ENCODE measurements at places on chromosomes 2 and 18.

DNA sequence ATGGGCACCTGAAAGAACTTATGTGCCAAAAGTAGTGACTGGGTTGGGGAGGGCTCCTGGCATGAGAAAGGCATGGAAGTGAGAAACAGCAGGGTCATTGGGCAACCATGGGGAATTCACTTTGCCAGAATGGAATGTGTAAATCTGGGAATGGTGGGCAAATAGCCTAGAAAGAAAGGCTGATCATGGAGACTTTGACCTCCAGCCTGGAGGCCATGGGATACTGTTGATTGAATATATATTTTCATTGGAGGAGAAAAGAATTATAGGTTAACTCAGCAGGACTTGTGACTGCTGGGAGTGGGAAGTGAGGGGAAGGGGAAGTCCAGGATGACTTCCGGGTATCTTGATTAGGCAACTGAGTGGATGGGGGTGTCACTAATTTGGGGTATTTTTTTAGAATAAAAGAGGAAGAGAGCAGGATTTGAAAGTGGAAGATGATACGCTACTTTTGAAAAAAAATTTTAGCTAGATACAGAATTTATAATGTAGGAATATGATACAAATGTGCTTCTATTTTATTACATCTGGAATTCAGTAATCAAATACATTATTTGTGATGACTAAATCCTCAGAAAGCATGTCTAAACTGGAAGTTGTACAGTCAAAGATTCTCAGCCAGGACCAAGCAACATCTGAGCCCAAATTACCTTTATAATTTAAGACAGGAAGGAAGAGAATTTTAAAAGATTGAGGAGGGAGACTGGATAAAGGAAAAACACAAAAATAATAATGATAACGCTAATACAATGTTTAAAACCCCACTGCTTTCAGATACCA is 116.2 kb downstream of the GATA6 start:
- DNase-seq = no peak

GRCh38 chr2:170973492-170974303 is 44.6 kb downstream of the GORASP2 start:
- no peak for DNase-seq

DNA sequence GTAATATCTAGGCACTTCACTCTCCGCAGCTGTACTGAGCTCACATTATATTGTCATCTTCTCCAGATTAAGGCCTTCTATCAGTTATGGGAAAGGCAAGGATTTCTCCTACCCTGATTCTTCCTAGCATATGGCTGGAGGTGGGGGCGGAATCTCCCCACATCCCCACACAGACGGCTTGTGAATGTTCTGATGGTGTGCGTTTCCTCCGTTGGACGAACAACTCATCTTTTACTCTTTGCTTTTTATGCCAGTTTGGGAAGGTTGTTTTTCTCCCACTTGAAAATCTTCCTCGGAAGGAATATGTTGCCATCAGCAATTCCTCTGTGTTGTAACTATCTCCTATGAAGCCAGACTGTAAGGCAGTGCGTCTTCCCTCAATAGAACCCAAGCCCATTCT is 24.3 kb downstream of the KLHL29 start:
- DNase-seq = no peak

- no peak for DNase-seq
Observed at GRCh38 chr2:33644215-33644614, 45.1 kb upstream of the FAM98A start.

DNA sequence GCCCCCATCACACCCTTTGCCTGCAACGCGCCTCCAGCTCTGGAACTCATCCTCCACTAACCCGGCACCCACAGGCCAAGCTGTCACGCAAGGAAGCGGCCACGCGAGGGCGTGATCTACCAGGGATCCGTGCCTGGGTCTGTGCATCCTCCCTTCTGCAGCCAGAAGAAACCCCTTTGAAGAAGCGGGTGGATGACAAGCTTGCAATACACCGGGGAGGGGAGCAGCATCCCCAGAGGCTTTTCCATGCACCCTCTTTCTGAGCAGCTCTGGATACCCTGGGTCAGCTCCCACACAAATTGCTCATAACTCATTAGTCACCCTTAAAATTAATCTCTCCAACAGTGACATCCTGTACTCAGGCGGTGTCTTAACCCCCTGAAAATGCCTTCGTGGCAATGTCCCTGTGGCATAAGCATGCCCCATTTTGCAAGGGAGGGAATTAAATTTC is 47.6 kb downstream of the PDCL3 start:
- DNase-seq = no peak

DNA sequence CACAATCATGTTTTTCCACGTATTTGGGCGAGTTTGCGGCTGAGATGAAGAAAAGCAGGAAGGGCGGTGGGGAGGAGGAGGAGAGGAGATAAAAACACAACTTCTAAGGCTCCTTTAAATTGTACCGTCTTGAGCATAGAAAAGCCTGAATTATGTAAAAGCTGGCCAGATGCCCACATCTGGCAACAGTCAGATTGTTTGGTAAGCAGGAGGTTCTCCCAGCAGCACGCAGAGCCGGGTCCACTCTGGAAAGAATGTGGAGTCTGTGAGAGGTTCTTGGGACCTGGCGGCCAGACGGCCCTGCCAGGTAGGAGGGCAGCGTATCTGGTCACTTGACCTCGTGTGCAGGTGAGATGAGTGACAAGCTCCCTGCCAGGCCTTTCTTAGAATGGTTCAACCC is 215.3 kb upstream of the APCDD1 start:
- DNase-seq = no peak

DNA sequence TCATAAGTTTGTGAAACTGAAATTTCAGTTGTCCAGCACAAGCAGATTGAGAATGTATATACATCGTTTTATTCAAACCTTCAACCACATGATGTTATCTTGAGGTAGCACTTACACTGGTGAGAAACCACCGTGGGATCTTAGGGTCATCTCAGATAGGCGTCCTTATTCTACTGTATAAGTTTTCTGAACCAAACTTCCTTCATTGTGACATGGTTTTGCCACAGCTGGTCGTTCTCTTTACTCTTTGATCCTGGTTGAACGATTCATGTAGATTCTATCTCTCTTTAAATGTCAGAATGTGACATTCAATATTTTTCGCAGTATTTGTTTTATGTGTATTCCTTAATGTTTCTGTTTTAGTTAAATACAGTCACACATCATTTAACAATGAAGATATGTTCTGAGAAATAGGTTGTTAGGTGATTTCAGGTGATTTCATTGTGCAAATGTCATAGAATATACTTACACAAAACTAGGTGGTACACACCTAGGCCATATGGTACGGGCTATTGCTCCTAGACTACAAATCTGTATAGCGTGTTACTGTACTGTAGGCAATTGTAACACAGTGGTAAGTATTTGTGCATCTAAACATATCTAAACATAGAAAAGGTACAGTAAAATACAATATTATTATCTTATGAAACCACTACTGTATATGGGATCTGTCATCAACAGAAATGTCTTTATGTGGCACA is 17.9 kb upstream of the ARHGAP25 start:
- DNase-seq = no peak

DNA sequence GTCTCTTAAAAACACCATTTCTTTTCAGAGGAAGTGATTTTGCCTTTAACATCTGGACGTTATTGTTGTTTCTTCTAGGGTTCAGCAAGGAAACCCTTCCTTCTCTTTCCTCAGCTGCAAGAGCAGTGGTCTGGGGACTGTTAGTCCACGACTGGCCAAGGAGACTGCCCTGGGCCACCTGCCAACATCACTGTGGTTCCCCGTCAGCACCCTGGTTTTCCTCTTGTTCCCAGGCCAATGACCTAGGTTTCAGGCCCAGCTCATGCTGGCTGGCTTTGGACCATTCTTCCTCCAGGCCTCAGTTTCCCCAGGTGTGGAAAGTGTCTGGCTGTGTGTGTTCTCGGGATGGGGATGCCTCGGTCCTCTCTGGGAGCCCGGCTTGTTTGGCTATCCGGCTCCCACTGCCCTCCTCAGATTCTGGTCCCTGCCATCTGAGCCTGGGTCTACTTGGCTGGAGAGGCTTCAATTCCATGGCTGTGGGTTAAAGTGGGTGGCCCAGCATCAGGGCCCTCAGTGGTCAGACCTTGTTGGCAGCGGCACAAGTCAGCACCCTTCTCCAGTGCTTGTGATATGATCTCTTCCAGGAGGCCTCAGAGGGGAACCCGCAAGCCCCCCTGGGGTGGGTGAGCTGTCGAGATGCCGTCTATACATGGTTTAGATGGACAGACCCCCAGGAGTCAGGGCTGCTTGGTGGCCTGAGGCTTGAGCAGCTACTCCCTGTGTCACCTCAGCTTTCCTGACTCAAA is 234.3 kb upstream of the HS6ST1 start:
- DNase-seq = no peak

DNA sequence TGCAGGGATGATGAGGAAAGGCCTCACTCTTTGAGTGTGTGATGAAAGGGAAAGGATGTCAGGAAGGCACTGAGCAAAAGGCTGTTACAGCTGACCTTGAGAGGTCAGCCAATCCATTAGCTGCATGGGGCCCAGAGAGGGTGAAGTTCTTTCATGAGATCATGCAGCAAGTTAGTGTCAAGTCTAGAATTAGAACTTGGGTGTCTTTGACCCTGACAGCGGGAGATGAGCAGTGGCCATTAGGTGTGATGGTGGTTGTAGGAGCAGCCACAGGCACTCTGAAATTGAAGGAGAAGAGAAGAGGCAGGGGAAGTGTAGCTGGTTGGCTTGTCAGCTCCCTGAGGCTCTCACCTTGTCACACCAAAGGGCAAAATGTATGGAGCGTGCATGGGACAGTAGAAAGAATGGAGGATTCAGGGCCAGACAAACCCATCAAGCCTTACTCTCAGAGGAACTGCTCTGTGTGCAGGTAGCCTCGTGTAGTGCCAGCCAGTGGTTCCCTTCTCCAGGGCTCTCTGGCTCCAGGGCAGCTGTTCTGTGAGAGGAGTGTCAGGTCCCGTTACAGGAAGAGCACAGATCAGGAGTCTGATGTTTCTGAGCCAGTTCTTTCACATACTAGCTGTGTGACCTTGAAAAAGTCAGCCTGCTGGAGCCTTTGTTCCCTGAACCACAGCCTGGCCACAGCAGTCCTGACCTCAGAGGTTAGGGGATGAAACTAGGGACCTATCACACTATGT is 35.9 kb downstream of the MAP4K4 start:
- no peak for DNase-seq

DNA sequence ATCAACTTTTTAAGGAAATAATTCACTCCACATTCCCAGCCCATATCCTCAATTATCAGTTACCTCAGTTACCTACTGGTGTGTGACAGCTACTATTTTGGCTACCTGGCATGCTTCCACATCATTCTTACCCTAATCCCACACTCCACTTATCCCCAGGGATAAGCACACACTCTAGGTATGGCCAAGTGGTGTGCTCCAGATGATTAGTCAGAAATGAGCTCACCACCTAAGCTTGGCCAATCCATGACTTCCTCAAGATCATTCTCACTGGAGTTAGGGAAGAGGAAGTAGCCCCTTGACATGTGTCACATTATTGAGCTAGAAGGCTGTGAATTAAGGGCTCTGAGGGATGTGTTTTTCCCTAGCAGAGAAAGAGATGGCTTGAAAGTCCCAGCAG is 20.9 kb upstream of the SMAD4 start:
- no peak for DNase-seq

DNA sequence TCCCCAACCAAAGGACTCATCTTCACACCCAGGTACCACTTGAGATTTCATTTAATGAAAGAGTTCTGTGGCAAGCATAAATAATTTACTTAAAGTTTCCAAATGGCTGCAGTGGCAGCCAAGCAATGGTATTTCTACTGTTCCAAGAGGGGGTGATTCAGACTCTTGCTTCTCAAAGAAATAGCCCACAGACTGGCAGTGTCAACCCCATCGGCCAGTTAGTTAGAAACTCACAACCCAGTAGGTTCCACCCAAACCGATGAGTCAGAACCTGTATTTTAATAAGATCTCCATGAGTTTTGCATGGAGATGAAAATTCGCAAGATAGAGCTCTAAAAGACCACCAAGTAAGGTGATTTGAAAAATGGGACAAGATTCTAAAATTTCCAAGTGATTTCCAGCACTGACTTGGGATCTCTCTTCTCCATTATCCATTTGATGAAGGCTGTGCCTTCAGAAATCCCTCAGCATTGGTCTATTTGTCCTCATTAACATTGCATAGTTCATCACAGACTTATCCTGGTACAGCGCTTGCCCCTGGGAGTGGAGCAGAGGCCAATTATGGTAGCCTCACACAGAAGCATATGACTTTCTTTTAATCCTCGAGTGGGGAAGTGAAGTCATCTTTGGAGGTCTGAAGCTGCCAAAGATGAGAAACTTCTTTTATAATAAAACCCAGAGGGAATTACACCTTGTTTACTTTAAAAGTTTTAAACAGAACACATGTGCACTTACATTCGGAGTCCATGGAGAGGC is 361.4 kb upstream of the ID2 start:
- no peak for DNase-seq

DNA sequence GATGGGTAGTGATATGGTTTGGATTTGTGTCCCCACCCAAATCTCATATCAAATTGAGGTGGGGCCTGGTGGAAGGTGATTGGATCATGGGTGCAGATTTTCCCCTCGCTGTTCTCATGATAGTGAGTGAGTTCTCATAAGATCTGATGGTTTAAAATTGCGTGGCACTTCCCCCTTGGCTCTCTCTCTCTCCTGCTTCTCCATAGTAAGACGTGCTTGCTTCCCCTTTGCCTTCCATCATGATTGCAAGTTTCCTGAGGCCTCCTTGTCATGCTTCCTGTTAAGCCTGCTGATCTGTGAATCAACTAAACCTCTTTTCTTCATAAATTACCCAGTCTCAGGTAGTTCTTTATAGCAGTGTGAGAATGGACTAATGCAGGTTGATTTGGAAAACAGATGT is 223.2 kb upstream of the APCDD1 start:
- no peak for DNase-seq

DNA sequence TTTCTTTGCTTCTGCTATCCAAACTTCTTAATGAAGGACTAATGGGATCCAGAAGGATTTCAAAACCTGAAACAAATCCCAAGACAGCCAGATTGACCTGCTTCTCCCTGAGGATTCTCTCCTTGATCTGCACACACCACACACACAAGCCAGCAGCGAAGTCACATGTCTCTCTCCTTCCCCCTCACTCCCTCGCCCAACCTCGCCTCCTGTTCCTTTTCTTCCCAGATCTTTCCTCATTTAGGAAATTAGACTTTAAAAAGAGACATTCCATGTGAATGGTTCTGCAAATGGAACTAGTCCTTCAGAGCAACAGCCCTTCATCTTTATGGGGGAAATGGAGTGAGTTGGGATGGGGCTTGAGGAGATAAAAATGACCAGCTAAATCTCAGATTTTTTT is 639.1 kb upstream of the SETBP1 start:
- no peak for DNase-seq

GRCh38 chr18:50240080-50240563 is 26.2 kb downstream of the CFAP53 start:
- DNase-seq = no peak

GRCh38 chr2:152440049-152440448 is 105.1 kb downstream of the FMNL2 start:
- DNase-seq = no peak

- no peak for DNase-seq
Observed at GRCh38 chr2:105915005-105915558, 170.4 kb downstream of the NCK2 start.

DNA sequence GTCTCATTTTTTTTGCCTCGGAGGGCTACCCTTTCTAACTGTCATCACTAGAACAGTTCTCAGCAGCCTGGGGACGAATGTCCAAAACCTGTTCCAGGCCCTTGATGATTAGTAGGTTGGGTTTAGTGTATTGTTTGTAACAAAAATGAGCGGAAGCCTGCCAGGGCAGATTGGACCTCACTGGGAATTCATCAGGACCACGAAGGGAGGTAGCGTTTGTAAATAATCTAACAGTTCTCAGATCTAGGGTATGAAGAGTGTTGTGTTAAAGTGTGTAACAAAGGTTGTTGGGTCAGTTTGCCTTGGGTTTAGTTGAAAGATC is 799 bp downstream of the CEP68 start:
- DNase-seq = no peak

All from cortex of kidney (tissue), 1 donor.